ENCODE measurements at places on chromosomes 1 and 21.
A peak's percentile ranks its signal among the peaks of the same experiment; 100 is the strongest.

GRCh38 chr21:14737922-14738321 lies 191.8 kb upstream of the SAMSN1 start:
- peak; percentile 74 for DNase-seq

DNA sequence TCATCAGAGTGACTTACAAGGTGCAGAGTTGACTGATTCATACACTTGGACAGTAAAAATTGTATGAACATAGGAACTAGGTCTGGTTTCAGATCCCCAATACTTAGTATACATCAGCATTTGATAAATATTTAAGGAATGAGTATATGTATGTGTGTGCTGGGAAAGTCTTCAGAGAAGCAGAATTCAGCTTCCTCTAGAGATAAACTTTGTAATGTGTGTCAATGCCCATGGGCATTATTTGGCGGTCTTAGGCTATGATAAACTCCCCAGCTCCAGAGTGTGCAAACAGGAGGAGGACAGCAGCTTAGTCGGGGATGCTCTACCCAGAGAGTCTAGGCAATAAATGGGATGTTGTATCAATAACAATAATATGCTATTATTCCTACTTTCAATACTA lies 2.9 kb upstream of the CAMK1G start:
- DNase-seq: no peak

DNA sequence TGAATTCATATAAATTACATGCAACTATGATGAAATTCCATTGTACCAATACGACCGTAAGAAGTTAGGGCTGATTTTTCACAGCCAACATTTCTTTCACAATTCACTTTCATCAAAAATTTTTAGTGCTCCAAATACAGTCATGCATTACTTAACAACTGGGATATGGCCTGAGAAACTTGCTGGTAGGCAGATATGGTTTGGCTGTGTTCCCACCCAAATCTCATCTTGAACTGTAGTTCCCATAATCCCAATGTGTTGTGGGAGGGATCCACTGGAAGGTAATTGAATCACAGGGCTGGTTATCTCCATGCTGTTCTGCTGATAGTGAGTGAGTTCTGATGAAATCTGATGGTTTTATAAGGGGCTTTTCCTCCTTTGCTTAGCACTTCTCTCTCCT lies 244.4 kb downstream of the AKT3 start:
- no peak for DNase-seq

GRCh38 chr21:41411449-41412089 lies 14.5 kb upstream of the MX1 start:
- peak; percentile 14 for DNase-seq

- no peak for DNase-seq
These were observed 52.3 kb downstream of the ITPKB start for GRCh38 chr1:226686440-226687425.

- peak; percentile 57 for DNase-seq
These were observed at the start of gene FHAD1 for GRCh38 chr1:15246960-15247614. FHAD1 (plus strand) TSS chr1:15247223; CDS start chr1:15251785, 4,562 bp downstream.

DNA sequence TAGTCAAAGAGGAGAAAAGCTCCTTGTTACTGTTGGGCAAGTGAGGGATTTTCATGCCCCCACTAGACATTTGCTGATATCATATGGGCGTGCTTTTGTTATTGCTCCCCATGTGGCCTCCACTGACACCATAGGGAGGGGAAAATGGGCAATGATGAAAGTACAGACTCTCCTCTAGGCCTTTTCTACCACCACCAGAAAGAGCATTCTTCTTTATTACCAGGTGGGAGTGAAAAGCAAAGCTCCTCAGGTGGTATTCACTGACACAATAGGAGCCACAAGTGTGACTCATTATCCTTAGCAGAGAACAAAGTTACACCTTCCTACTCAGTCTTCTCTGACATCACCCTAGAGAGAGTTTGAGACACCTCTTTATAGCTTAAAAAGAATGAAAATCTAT lies 667.1 kb downstream of the LTN1 start:
- DNase-seq: peak; percentile 75

- no peak for DNase-seq
These were observed 17.8 kb downstream of the DIPK1A start for GRCh38 chr1:92943502-92943847.

DNA sequence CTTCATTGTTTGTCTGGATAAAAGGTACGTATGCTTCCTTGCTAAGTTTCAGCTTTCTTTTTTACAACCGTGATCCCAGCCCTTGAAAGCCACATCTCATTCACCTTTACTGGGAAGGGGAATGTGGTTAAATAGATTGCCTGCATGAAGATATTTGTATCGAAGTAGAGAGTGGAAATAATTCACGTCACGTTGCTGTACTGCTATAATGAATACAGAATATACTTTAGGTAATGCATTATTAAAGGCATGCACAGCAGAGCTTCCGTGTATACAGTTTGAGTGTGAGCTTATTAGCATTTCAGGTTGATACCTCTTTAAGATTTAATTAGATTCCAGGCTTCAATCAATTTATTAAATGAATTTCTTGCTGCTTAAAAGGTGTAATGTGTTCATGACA lies 153.8 kb downstream of the HHAT start:
- DNase-seq: no peak

- DNase-seq: peak; percentile 39
These were observed 51.1 kb downstream of the CSMD2 start for GRCh38 chr1:34113887-34114286.

GRCh38 chr1:13792419-13792818 lies 92.4 kb downstream of the PRDM2 start:
- DNase-seq: peak; percentile 54

GRCh38 chr1:27451343-27451742 lies 38.6 kb downstream of the WASF2 start:
- no peak for DNase-seq

DNA sequence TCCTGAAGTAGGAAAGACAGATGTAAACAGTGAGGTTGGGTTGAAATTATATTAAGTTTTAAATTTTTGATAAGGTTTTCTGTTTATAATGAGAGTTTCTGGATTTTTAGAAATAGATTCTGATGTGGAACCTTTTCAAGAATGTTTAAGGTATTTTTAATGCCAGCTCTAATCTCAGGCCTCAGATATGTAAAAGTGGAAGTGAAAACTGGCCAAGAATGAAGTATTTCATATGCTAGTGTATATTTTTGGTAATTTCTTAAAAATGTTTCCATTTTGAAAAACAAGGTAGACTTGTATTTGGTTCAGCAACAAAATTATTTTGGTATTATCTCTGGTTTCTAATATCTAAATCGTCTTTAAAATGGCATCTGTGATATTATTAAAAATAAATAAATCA lies 14.4 kb downstream of the IFNAR1 start:
- DNase-seq: no peak

- DNase-seq: peak; percentile 73
These were observed 4.0 kb downstream of the TRIM11 start for GRCh38 chr1:228402641-228403025.

GRCh38 chr1:227546598-227547309 lies 16.6 kb upstream of the ZNF678 start:
- DNase-seq: no peak

DNA sequence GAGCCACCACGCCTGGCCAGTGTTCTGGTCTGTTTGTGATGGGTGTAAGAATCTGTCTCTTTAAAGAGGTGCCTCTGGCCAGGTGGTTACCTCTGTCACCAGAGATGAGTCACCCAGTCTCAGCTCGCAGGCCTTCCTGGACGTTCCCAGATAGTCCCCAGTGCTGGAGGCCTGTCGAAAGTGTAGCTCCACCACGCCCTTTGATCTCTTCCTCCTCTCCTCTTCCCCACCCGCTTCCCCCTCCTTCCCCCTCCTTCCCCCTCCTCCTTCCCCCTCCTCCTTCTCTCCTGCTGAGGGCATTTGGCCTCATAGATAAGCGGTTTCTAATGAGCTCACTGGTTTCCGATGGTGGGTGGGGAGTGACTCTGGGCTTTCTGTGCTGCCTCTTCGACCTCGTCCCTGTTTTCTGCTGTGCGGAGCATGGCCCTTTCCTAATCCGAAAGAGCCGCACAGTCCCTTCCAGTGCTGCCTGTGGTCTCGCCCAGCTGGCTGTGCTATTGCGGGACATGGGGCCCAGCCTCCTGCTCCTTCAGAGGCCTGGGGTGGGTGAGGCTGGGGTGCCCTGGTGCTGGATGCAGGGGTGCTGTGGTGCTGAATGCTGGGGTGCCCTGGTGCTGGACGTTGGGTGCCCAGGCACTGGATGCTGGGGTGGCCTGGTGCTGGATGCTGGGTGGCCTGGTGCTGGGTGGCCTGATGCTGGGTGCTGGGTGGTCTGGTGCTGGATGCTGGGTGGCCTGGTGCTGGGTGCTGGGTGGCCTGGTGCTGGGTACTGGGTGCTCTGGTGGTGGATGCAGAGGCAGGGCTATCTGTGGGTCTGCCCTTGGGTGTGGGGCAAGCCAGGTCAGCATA lies 19.2 kb downstream of the AGPAT3 start:
- DNase-seq: peak; percentile 59

DNA sequence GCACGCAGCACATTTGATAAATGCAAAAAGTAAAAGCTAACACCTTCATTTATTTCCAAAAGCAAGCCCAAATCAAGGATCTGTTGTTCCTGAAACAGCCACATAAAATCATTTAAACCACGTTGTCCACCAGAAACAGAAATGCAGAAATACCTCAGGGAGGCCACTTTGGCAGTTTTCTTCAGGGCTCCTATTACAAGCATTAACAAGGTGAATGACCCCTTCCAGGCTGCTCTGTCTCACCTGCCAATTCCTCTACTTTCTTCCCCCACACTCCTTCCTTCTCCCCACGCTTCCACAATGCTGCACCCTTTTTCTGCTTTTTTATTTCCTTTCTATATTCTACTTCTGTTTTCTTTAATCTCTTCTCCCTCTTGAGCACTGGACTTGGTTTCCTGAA lies 55.0 kb upstream of the PTGFRN start:
- no peak for DNase-seq

- DNase-seq: no peak
These were observed 92.2 kb upstream of the TTC39A start for GRCh38 chr1:51422367-51423072.

- DNase-seq: no peak
These were observed 67.4 kb upstream of the STUM start for GRCh38 chr1:226481133-226481532.

GRCh38 chr1:52867087-52867863 lies 24.7 kb downstream of the ZYG11A start:
- peak; percentile 2 for DNase-seq

- peak; percentile 15 for DNase-seq
These were observed 33.3 kb downstream of the EXTL2 start for GRCh38 chr1:100861379-100861778.

DNA sequence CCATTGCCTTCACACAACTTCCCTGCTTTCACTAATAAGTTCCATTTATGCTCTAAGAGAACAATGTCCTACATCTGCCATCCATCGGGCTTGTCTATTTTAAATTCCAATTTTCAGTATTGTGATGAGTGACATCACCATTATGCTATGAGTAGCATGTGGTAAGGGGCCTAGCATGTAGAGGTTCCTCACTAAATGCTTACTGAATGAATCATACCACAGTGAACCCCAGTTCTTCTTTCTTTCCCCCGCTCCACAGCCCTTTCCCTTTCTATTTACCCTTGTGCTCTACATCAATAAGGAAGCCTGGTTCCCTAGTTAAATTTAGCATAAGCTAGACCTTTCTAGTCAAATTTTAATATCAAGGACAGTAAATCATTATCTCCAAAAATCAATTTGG lies 195.0 kb upstream of the RGS18 start:
- DNase-seq: peak; percentile 6

DNA sequence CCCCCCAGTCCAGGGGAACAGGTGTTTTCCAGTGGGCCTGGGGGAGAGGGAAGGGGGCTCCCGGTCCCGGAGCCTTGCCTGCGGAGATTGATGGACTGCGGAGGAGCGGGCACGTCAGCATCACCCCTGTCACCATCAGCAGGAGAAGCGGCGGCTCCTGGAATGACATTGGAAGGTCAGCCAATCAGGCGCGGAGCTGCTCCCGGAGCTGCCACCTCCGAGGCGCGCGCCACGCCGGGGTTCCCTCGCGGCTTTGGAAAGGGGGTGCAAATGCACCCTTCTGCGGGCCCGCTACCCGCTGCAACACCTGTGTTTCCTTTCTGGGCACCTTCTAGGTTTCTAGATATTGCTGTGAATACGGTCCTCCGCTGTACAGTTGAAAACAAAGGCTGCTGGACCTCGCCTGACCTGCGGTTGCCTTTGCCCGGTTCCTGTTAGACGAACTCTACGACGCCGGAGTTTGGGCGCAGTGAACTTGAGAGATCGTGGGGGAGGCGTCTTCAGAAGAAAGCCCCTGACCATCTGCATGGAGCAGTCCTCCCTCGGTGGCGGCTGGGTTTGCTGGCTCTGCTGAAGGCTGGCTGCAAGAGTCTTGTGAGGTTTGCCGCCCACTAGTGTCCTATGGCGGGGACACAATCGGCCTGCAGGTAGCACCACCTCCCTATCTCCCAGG lies 5.3 kb downstream of the DSCAM start:
- DNase-seq: peak; percentile 79

- no peak for DNase-seq
These were observed 11.9 kb downstream of the RCSD1 start for GRCh38 chr1:167641786-167642500.

- no peak for DNase-seq
These were observed 52.5 kb downstream of the LHX4 start for GRCh38 chr1:180282401-180283044.

- peak; percentile 91 for DNase-seq
These were observed 16.7 kb downstream of the SNIP1 start for GRCh38 chr1:37537378-37537777.

DNA sequence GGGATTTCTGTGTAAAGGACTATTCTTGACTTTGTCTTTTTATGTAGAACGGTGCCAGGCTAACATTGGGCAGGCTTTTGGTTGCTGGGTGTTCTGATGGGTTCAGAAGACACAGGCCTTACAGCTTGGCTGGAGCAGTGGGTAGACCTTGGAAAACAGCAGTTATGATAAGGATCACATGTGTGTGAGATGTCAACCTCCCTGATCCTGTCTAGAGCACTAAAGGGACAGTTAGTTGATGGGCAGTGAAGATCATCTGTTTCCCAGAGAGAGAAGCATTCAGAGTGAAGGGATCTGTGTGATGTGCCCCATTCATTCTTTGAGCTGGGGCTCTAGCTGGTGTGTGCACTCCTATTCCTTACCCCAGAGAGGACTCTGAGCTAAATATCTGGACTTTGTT lies 88.0 kb downstream of the NOS1AP start:
- DNase-seq: no peak

GRCh38 chr1:25055324-25055780 lies 125.3 kb upstream of the RUNX3 start:
- DNase-seq: no peak

DNA sequence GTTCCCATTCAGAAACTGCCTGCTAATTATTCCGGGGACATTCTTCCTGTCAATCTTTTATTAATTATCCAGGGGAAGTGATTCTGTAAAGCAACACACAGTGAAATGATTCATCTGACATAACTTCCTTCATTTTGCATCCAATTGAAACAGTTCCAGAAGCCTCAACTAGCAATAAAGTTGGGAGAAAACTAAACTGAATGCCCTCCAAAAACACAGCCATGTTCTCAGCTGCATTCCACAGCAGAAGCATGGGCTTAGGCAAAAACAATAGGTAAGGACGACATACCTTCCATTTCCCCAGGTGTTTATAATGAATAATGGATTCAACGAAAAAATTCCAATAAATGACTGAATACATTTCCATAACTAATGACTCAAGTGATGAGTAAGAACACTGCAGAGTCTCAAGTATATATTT lies 36.9 kb upstream of the TARBP1 start:
- DNase-seq: peak; percentile 56

GRCh38 chr1:208208132-208208487 lies 36.1 kb downstream of the PLXNA2 start:
- DNase-seq: peak; percentile 67
